MV-4-11 (cell line): ENCODE measurements at places on chromosomes 4 and X.

DNA sequence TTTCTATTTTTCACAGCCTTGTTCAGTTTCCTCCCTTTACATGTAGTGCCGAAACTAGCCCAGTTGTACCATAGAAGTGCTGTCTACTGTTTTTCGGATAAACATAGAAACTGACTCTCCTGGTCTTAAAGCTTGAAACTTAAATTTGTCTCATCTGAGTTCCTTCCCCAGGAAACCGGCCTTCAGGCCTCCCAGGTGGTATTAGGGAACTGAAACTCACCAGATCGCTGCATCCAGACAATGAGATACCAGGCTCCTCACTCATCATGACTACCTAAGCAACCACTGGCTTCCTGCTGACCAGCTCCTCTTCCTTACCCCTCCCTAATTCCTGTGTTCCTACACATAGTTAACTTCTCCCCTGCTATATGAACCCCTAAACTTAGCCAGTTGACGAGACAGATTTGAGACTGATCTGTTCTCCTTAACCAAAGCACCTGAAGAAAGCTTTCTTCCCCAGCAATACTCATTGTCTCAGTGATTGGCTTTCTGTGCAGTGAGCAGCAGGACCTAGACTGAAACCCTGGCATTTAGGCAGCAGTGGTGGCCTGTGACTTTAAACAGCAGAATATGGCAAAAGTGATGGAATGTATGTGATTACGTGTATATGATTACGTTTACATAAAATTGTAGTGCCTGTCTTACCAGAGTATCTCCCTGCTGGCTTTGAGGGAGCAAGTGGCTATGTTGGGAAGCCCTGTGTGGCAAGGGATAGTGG, 959.1 kb upstream of the LCORL start:
- peak; percentile 19 for DNase-seq

GRCh38 chr4:178349601-178350000, 907.4 kb upstream of the AGA start:
- no peak for DNase-seq

- no peak for DNase-seq
Measured at GRCh38 chr4:94208918-94209317, 1.3 kb downstream of the SMARCAD1 start.

DNA sequence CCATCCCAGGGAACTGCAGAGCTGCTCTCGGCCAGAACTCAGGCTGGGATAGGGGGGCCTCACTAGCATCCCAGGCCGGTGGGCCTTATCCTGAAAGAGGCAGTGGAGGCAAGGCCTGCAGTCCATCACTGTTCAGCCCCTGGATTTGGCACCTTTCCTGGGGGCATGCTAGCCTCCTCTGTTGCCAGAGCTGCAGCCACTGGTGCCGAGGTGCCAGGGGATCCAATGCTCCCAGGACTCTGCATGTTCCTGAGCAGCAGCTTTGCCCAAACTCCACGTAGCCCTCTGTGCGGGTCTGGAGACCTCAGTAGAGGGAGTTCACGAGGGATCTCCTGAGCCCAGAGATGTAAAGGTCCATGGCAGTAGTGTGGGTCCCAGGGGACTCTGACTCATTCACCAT, 551.7 kb upstream of the AMOT start:
- DNase-seq = no peak

GRCh38 chr4:119014658-119015057, 121.0 kb upstream of the MYOZ2 start:
- no peak for DNase-seq

GRCh38 chr4:3525532-3526430, 6.4 kb downstream of the LRPAP1 start:
- no peak for DNase-seq

- no peak for DNase-seq
Measured at GRCh38 chrX:42247241-42247640, 323.9 kb upstream of the CASK start.

GRCh38 chrX:107505223-107505622, 55.8 kb downstream of the FRMPD3 start:
- no peak for DNase-seq

GRCh38 chrX:23901805-23902204, 5.9 kb downstream of the APOO start:
- DNase-seq = peak; percentile 78

DNA sequence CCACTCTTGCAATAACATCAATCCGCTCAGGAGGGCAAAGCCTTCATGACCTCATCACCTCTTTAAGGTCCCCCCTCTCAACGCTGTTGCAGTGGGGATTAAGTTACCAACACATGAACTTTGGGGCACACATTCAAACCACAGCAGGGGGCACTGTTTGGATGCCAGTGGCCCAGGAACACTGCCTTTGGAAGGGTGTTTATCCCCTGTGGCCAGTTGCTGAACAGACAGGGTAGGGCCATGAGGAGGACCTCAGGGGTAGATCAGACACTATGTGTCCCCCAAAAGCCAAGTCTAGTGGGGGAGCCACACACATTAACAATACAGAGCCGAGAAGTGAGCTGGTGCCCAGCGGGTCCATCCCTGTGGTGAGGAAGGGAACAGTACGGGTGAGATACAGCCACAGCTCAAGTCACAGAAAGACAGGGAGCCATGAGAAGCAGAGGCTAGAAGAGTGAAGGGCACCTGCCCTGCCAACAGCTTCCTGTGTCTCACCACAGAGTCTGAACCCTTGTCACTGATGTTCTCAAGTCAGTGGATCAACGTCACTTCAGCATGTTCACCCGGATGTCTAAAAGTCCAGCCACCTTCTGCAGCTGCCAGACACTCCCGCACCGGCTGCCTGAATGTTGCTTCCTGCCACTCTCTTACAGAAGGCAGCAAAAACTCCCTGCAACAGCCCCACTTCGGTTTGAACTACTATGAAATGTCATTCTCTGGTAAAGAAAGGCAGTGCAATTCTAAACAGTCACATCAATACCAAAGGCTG, 19.9 kb upstream of the MXD4 start:
- peak; percentile 40 for DNase-seq

DNA sequence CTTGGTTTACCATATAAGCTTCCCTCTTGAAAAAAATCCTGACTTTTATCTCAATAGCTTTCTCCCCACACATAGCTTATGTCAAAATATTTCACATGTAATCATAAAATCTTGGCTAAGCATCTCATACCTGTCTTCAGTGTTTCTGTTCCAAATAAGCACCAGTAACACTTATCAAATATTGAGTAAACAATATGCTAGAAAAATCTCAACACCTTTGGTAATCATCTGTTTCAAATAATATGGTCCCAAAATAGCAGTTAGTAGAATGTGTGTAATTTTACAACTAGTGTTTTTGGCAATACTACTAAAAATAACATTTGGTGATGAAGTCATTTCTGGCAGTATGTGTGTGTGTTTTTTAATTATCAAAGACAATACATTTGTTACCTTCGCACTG, 2138.2 kb downstream of the PCDH7 start:
- DNase-seq = no peak

DNA sequence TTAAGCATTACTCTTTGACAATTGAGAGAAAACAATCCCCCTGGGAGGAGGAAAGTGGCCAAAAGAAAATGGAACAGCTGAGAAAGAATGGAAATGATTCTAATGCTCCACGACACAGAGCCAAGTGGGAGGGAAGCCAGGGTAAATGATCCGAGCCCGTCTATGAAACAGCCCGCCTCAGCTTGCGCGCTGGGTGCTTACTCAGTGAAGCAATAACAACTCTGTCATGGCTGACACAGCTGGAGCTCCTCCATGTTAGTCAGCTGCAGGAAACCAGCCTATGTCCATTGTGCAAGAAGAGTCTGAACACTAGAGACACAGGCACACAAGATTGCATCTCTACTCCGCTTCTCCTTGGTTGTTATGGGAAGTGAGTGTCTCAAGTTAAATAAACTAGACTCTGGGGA, 19.3 kb downstream of the NOA1 start:
- DNase-seq = peak; percentile 97

DNA sequence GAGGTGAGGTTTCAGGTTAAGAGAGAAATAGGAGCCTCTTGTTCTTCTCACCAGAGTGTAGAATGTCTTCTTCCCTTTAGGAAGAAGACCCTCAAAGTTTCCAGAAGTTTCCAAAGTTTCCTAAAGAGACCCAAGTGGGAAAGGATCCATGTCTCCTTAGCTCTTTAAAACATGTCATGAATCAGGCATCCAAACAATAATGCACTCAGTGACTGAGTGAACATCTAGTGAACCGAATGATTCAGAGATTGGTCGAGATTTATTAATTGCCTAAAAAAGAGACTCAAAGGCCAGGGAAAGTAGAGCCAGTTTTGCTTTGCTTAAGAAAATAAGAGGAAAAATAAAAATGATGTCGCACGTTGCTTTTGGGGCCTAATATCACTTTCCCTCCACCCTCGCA, 29.4 kb downstream of the FGF5 start:
- no peak for DNase-seq

GRCh38 chr4:160375772-160376452, 1273.0 kb downstream of the RAPGEF2 start:
- DNase-seq = no peak

- no peak for DNase-seq
Measured at GRCh38 chrX:154986826-154987575, 35.5 kb downstream of the F8 start.

DNA sequence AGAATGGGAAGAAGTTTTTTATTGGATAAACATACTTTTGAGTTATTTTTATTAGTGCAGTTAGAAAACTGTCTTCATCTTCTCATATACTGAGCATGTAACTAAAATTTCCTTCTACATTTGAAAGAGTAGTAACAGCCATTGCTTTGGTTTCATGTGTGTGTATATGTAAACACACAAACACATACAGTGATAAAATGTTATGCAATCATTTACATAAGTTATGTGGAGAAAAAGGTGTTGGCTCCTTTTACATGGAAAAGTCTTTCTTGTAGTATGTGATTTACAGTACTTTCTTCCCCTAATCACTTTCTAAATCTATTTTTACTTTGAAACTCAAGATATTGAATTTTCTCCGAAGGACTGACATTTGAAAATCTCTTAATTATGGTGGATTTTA, 194.3 kb upstream of the PACRGL start:
- DNase-seq = no peak

- DNase-seq = no peak
Measured at GRCh38 chr4:184232202-184232601, 14.5 kb upstream of the ENPP6 start.

- peak; percentile 52 for DNase-seq
Measured at GRCh38 chrX:120604361-120604782, 471 bp downstream of the MCTS1 start.

GRCh38 chrX:142891046-142891445, 134.7 kb upstream of the SPANXN4 start:
- no peak for DNase-seq

DNA sequence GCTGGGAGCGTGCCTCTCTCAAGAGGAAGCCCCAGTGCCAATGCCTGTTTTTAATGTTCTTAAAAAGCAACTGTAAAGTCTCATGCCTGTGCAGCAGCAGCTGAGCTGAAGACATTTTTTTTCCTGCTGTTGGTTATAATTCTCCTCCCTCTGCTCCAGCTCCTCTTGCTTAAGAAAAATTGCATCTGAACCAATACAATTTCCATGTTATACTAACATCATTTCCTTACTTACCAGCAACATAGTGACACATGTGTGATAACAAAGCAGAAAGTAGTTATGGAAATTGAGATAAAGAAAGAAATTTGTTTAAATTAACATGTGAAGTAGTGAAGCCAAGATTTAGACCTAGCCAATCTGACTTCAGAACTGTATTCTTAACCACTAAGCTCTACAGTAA, 101.4 kb downstream of the TBC1D19 start:
- DNase-seq = no peak

DNA sequence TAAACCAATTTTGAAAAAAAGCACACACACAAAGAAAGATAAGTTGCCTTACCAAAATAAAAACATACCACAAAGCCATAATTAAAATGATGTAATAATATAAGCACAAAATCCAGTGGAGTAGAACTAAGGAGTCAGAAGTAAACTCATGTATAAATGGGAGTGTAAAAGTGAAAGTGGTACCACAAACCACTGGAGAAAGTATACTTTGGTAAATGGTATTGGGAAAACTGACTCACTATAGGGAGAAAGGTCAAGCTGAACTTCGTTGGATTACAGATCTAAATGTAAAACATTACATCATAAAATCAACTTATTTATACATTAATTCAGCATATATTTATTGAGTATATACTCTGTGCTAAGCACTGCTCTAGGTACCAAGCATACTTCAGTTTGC, 46.3 kb upstream of the HHIP start:
- DNase-seq = no peak

- DNase-seq = no peak
Measured at GRCh38 chrX:133607419-133608348, 192.4 kb upstream of the GPC4 start.

DNA sequence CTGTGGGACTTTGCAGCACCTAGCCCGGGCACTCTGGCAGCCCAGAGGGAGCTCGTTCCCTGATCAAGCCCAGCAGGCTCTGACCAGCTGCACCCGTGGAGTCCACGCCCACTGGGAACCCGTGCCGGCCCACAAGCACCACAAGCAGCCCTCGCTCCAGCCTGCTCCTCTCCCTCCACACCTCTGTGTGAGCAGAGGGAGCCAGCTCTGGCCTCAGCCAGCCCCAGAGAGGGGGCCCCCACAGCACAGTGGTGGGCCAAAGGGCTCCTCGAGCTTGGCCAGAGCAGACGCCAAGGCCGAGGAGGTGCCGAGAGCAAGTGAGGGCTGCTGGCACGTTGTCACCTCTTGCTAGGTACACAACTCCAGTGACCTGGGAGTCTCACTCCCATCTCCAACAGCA, 5.1 kb upstream of the UGT2A1 start:
- no peak for DNase-seq

- no peak for DNase-seq
Measured at GRCh38 chr4:16457944-16458343, 231.7 kb upstream of the TAPT1 start.

- DNase-seq = no peak
Measured at GRCh38 chr4:85369703-85370380, 105.1 kb upstream of the ARHGAP24 start.

GRCh38 chrX:124910611-124911010, 409.1 kb upstream of the TEX13C start:
- no peak for DNase-seq

- no peak for DNase-seq
Measured at GRCh38 chrX:39613482-39613995, 484.2 kb downstream of the BCOR start.

DNA sequence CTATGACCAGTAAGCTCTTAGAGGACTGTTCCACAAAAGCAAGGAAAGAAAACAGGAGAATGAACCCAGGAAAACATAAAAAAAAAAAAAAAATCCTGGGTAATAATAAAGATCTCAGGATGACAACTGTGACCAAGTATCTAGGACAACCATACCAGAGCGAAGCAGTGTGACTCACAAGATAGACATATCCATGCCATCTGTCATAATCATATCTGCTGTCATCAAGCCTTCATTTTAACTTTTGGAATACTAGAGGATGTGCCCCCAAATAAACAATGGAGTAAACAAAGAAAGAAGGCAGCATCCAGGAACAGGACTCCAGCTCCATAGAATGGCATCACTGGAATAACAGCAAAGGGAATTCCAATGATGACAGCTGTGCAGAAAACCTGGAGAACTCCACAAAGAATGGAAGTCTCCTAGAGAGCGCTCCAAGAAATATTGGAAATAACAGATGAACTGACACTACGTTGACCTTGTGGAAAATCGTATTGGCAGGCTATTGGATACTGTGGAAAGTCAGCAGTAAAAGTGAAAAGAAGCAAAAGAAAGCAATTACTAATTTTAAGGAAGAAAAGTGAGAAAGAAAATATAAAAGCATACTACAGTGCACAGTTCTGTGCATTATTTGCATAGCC, 35.3 kb downstream of the HPGDS start:
- DNase-seq = no peak

- no peak for DNase-seq
Measured at GRCh38 chr4:43399726-43400125, 507.2 kb downstream of the GRXCR1 start.

- DNase-seq = no peak
Measured at GRCh38 chr4:130814896-130815295, 1718.9 kb downstream of the C4orf33 start.
